Posterior vena cava (tissue), 2 donors: ENCODE measurements at places on chromosomes 1 and 21. TPM values are rescaled to one million over a fixed set of nuclear protein-coding genes. Genes with fewer than 3 reads are reported as not detected.

GRCh38 chr21:39625211-39625895 lies 12.6 kb downstream of the B3GALT5 start:
- DNase-seq: no peak

NCF2 gene
- total RNA-seq: 12.8 TPM

ST6GALNAC5 gene
- total RNA-seq: 21.8 TPM

DNA sequence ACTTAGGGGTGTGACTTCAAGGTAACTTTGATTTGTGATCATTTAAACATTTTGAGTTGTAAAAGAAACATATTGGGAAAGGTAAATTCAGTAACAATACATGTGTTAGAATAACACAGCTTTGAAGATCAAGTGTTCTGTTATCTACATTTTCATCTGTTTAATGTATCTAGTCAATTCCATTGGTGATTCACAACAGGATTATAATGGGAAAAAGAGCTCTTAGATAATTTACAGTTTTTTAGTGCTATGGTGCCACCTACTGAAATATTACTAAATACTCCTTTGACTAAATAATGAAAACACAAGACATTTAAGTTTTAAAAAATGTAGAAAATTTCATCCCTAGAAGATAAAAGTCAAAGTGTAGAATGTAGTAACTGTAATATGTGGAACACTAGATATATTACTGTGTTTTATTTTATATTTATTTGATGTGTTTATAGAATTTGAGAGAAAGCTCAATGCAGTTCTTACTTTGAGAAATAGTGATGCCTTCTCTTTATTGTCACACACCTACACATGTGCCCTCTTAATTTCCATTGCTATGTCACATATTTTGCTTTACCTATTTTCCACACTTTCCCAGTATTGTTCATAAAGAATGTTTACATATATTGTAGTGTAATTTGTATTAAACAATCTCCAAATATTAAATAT lies 47.4 kb downstream of the PTPRC start:
- no peak for DNase-seq

DNA sequence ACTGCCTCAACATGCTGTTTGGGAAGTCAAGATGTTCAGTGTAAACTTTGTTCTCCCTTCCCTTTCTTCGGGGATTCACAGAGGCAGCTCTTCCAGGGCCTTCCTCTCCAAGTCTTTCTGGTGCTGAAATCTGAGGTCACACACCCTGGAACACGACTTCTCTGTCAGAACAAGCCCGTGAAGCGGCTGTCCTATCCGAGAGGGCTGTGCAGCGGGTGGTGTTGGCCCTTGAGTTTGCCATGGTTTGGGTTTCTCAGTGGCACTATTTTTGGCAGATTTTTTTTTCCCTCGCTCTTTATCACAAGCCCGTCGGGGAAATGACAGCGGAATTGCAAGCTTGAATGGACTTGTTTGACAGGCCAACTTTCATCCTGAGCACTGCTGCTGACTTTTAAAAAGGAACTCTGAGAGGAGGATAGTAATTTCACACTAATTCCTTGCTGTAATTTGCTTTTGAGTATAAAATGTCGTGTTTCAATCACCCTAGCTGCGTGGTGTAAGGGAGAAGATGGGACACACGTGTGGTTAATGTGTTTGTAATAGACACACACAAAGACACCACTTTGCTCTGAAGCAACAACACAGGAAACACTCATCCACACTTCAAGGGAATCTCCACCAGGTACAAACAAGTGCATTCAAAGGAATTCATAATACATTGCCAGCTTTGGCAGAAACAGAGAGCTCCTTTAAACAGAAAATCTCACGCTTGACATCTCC lies 60.1 kb upstream of the TARBP1 start:
- DNase-seq: no peak

GRCh38 chr1:36198641-36199040 lies 25.6 kb upstream of the THRAP3 start:
- no peak for DNase-seq

GRCh38 chr1:232600424-232601258 lies 29.3 kb downstream of the SIPA1L2 start:
- DNase-seq: no peak

GRCh38 chr1:203058676-203058935 lies 27.2 kb downstream of the MYOG start:
- no peak for DNase-seq

DNA sequence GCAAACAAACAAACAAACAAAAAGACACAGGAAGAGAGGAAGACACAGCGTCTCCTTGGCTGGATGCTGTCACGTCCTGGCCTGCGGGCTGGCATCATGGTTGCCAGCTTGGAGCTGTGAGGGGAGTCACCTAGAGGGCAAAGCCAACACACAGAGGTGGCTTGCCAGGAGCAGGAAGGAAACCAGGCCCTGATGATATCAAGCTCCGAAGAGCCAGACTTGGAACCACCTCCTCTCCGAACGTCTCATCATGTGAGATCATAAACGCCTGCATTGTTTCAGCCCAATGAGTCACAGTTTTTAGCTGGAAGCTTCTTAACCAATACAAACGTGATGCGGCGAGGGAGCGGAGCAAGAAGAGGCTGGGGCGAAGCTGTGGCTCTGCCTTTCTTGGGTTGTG lies 8.7 kb downstream of the PLA2G2D start:
- DNase-seq: peak; percentile 74

TRIM58 gene
- 4.1 TPM for total RNA-seq

- no peak for DNase-seq
Measured at GRCh38 chr1:114082867-114083585, 70.6 kb downstream of the SYT6 start.
